Activated naive CD4-positive, alpha-beta T cell treated with anti-CD3 and anti-CD28 coated beads, Interleukin-2, amount 10 ng/mL, durations not matched to agents 5 hours and 36 hours (primary cell): ENCODE measurements at places on chromosomes 4 and X. TPM values are rescaled to one million over a fixed set of nuclear protein-coding genes. Genes with fewer than 3 reads are reported as not detected.

ERCC6L gene
- total RNA-seq, result 8.2 TPM

SMIM10L2A gene
- 1.1 TPM for total RNA-seq

VEGFC gene
- not detected for total RNA-seq

CA5B gene
- total RNA-seq, result 27.0 TPM

NSG1 gene
- 9.0 TPM for total RNA-seq

MAGEA1 gene
- total RNA-seq, result not detected

MAGEB17 gene
- not detected for total RNA-seq

CYP2U1 gene
- total RNA-seq, result 3.3 TPM

VSIG4 gene
- not detected for total RNA-seq

ACE2 gene
- not detected for total RNA-seq

XKRX gene
- total RNA-seq, result 0.15 TPM

PIR gene
- 2.4 TPM for total RNA-seq

RTL3 gene
- not detected for total RNA-seq

IL21 gene
- total RNA-seq, result 0.36 TPM

GYPE gene
- total RNA-seq, result 0.33 TPM

ARL9 gene
- total RNA-seq, result 0.20 TPM

FAM184B gene
- not detected for total RNA-seq

STS gene
- 1.2 TPM for total RNA-seq
